ENCODE measurements at places on chromosomes 3 and 15. TPM values are rescaled to one million over a fixed set of nuclear protein-coding genes. Genes with fewer than 3 reads are reported as not detected.

Gene FSTL1
- total RNA-seq = not detected

Gene PYGO1
- not detected for total RNA-seq

Gene ALPK3
- total RNA-seq = 0.26 TPM

Gene MRPL46
- 28.7 TPM for total RNA-seq

Gene GOLIM4
- total RNA-seq = 0.52 TPM

Gene DNAH12
- total RNA-seq = 0.09 TPM

Gene SNX22
- 0.70 TPM for total RNA-seq

Gene WNT5A
- 0.06 TPM for total RNA-seq

Gene GOLGA6L10
- 2.4 TPM for total RNA-seq
